Stimulated activated CD4-positive, alpha-beta T cell treated with anti-CD3 and anti-CD28 coated beads, TNF-alpha, amount 100 ng/mL, for 1 hour (primary cell): ENCODE measurements at places on chromosomes 12 and 14.

DNA sequence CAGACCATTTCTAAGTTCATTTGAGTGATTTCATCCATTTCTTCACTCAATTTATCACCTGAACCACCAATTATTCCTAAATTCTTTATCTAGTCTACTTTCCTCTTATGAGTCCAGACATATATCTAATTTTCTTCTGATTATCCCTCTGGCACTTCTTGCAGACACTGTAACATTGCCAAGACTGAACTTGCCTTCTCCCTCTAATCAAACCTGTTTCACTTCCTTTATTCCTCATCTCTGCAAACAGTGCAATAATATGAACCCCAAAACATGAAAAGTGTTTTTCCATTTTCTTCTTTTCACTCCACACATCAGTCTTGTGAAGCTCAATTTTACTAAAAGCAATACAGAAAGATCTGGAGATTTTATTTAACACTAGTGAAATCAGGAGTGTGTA, 37.8 kb upstream of the PTPRQ start:
- DNase-seq: no peak

DNA sequence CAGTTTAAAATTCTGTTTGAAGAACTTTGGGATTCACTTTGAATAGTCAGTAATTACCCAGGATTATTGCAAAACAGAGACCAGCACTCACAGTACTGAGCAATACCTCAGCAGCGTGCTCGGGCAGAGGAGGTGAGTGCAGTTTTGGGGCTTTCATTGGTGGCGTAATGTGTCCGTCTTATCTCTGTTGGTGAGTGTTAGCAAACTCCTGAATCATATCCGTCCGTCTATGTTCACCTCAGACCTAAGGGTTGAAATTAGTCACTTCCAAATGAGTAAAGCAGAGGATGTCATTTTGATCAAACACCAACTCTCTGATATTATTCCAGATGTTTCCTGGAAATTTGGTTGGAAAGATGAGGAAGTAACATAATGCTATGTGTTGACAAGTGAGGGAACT, 82.8 kb downstream of the BORCS5 start:
- peak; percentile 46 for DNase-seq

- DNase-seq: no peak
Observed at GRCh38 chr14:33837943-33838683, 112.8 kb downstream of the EGLN3 start.

DNA sequence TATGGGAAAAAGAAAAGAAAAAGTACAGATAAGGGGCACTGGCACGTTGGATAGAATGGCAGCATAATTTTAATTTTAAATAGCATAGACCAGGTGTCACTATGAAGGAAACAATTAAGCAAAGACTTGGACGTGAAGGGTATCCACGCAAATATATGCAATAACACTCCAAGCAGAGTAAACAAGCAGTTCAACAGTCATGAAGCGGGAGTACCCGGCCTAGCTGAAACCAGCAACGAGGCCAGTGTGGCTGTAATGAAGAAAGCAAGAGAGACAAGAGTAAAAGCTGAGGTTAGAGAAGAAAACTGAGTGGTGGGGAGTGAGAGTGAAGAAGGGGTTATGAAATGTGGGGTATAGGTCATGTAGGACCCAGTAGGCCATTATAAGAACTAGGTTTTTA, 85.4 kb downstream of the BCL2L14 start:
- no peak for DNase-seq

DNA sequence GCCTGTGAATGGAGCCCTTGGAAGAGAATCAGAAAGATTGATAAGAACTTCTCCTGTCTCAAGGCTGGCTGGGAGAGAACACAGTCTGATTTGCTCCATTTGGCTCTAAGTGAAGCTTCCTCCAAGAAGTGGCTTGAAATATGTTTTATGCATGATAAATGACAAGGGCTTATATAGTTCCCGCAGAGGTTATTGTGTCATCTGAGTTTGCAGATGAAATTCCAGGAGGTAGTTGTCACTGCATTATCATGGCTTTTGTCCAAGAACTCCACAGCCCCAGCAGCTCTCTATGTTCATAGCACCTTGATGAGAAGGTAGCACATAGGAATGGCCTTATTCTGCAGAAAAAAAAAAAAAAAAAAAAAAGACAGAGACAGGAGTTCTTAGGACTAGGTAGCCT, 108.5 kb downstream of the DACT1 start:
- DNase-seq: no peak

DNA sequence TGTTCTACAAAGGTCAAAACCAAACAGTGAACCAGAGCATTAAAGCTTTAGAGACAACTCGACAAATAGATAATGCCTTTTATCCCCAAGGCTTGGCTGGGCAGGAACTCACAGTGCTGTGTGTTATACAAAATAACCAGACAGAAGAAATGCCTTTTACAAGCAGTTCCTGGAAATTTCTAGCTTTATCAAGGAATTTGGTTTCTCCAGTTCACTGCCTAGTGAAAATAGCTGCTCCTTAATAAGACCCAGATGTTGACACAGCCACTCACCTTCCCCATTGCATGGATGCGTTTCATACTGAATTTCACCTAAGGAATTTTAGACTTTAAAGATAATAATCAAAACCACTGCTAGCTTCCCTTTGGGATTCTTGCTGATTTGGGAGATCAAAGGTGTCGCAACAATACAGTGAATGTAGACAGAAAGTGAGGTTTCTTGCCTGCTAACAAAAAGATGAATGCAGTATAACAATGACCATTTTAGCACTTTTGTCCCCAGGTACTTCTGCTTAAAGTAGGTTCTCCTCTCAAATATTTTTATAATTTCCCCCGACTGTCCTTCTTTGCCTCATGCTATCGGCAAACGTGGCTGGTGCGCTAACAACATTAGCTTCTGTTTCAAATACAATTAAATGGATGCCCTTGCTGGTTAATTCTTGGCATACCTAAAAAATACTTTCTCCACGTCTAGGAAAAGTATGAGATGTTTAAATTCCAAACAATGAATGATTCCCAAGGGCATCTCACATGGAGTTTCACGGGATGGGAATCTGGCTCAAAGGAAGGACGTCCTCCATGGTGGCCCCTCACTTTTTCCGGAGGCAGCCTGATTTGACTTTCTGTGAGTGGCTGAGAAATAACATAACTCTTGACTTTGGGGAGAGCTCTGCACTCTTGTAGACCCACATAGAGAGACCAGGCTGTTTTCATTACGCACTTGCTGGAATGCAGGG, 162.4 kb downstream of the C12orf75 start:
- no peak for DNase-seq

- DNase-seq: no peak
Observed at GRCh38 chr14:26410189-26410685, 187.6 kb downstream of the NOVA1 start.

DNA sequence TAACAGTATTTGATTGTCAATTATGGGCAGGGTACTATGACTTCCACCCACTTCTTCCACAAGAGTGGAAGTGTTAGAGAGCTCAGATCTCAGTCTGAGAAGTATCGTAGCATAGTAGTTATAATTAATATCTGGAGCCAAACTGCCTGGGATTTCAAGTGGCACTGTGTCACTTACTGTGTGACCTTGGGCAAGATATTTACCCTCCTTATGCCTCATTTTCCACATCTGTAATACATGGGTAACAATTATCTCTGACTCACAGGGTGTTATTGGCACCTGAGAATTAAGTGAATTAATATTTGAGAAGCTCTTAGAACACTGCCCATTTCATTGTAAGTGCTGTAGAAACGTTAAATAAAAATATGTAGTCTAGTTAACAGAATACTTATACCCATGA, 11.5 kb downstream of the RAB21 start:
- DNase-seq: no peak

DNA sequence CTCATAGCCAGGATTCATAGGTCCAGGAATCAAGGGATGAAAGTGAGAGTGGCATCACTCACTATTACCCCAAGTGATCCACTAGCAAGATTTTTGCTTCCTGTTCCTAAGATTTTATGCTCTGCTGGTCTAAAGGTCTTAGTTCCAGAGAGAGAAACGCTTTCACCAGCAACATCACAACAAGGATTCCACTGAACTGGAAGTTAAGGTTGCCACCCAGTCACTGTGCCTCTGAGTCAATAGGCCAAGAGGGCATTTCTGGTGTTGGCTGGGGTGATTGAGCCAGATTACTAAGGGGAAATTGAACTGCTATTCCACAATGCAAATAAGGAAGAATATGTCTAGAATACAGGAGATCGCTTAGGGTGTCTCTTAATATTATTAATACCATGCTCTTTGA, 142.5 kb upstream of the ARID2 start:
- DNase-seq: no peak

DNA sequence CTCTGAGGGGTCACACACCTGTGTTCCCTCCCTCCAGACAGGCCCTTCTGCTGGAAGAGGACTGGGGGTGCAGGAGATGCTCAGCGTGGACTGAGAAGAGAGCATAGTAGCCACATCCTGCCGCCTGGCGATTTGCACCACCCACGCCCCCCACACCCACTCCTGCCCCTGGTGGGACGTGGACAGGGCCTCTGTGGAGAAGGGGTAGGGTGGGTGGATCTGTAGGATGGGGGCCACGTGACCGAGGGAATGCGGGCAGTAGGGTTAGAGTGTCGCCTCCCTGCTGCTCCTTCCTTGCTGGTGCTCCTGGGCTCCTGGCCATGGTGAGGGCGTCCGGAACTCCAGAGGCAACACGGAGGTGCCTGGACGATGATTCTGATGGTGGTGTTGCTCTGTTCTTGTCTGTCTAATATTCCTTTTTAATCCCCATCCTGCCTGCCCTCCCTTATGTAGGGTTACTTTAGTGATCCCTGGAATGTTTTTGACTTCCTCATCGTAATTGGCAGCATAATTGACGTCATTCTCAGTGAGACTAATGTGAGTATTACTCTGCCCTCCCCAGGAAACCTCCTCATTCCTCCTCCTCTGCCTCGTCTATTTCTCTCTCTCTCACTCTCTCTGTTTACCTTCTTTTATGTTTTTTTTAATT, 161.5 kb upstream of the FKBP4 start:
- no peak for DNase-seq

DNA sequence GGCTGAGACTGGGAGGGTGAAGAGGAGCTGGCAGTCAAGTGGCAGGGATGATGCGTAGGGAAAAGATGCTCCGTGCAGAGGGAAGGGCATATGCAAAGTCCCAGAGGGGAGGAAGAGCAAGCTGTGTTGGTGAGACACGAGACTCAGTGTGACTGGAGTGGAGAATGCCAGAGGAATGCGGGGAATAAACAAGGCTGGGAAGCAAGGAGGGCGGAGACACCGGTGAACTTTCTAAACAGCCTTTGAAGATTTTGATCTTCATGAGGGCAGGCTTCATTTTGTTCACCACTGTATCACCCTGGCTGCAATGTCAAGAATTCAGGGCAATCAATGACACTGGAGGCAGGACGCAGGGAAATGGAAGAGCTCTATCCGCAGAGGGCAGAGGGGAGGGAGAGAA, 535.8 kb downstream of the FUT8 start:
- DNase-seq: no peak
